ENCODE measurements at places on chromosomes 4 and X.

GRCh38 chr4:163966612-163967011 is 472.1 kb downstream of the TMA16 start:
- no peak for DNase-seq

GRCh38 chrX:20727447-20727846 is 460.7 kb upstream of the RPS6KA3 start:
- no peak for DNase-seq

GRCh38 chrX:130094696-130095095 is 15.6 kb downstream of the ELF4 start:
- no peak for DNase-seq

DNA sequence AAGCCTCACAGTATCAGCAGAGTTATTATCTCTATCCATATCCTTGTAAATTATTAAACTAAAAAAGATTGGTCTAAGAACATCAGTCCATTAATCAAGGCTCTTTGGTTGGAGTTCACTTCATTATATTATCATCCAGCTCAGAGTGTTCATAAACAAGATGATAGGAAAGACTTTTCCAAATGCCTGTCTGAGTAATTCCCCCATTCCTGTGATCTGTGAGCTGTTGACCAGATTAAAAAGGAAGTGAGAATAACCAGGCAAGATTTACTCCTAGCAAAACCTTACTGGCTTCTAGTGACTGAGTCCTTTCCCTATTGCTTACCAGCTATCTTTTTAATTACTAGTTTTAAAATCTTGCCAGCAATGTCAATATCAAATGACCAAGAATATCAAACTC is 14.9 kb downstream of the PKD2 start:
- DNase-seq, result no peak

DNA sequence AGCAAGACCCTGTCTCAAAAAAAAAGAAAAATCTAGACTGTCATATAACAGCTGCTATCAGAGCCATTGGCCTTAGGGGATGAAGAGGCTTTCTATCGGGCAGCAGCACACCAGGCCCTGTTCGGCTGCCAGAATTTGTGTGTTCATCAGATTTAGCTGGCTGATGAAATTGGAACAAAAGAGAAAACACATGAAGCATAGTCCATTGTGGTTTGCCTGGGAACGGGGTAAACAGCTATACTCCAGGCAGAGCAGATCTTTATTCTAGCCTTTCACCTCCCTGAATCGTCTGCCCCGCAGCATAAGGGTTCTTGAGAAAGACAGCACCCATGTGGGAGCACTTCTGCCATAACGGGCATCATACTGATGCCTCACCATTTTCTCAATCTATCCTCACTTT is 11.6 kb downstream of the TKTL1 start:
- DNase-seq, result no peak

DNA sequence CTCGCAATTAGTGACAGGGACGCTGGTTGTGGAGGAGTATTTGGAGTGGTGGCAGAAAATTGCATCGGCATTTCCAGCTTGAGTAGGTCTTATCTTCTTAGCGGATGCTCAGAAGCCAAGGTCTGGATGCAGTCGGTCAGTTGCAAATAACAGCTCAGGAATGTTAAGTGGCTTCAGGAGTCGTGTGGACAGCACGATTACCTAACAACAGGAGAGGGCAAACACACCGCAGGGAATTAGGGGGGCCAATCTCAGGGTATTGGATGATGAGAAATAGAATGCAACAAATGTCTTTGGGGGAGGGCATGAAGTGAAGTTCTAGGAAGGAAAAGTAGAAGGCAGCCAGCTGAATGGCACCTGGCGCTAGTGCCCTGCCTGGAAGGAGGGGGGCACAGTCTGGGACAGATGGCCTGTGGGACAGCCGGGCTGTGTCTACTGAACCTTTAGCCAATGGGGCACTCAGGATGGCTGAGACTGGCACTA is 11.8 kb downstream of the RASL11B start:
- no peak for DNase-seq

GRCh38 chr4:52685316-52685715 is 26.2 kb upstream of the USP46 start:
- no peak for DNase-seq

DNA sequence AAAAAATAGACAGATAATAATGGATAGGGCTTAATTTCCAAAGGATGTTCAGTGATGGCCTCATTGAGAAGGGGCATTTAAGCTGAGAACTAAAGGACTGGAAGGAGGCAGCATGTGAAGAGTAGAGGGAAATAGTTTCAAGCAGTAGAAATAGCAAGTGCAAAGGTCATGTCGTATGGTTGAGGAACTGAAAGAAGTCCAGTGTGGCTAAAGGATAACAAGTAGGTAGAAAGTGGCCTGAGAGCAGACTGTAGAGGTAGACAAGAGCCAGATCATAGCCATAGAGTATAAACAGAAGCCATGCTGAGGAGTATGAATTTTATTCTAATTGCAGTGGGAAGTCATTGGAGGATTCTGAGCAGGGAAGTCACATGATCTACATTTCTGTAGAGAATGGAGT is 72.3 kb downstream of the GRIA3 start:
- DNase-seq, result no peak

DNA sequence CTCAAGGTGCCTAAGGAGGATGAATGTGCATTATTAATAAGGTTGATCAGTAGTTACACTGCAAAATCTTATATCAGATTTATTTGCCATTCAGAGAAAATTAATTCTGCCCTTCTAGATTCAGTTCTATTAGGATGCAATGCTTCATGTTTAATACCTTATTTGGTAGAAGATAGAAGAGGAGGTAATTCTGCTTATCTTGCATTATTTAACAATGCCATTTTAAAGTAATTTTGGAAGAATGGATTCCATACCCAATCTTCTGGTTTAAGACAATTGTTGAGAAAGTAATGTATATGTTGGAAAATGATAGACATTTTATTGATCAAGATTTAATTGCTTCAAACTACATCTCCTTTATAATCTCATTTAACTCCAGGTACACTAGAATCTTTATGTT is 360.9 kb downstream of the ADGRL3 start:
- no peak for DNase-seq

- DNase-seq, result no peak
These were observed 3.9 kb downstream of the SORCS2 start for GRCh38 chr4:7196288-7196651.

- no peak for DNase-seq
These were observed 133.6 kb downstream of the GPM6A start for GRCh38 chr4:175678451-175678850.

- DNase-seq, result no peak
These were observed 500 bp downstream of the CDX4 start for GRCh38 chrX:73447311-73447794.

DNA sequence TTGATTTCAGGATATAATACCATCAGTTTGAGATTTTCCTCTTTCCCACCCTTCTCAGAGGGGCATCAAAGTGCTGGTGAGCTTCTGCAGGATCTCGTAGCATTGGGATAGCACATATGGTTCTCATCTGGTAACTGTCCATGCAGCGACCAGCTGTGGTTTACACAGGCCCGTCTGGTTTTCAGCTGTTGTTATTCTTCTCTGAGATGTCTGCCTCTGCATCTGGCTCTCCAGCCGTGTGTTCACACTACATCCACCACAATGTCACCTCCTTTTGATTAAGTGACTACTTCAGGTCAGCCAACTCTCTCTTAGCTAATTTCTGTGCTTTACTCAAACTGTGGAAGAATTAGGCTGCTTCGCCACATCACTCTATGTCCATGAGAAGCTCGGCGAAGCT is 676.7 kb upstream of the TENM3 start:
- no peak for DNase-seq

DNA sequence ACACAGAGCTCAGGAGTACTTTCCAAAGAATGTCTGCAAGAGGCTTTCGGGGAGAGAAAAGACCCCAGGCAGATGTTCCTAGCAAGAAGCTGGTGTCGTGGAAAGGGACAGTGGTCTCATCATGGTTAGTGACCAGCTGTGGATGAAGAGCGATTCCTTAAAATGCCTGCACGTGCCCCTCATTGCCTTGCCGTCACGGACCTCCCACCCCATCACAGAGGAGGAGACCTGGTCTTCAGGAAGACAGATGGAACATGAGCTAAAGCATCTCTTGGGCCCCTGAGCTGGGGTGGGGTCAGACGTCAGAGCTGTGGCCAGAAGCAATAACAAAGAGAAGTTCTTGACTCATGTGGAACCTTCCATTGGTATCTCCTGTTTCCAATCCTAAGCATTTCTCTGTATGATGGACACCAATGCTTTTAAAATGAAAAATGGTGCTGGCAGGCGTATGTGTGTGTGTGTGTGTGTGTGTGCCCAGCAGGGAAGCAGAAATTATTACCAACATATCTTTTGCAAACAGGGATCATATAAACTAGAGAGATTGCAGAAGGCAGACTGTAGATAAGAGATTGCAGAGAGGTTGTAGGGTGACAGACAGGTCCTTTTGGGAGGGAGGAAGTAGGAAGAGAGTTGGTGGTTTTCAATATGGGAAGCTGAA is 25.2 kb upstream of the ASMTL start:
- no peak for DNase-seq

DNA sequence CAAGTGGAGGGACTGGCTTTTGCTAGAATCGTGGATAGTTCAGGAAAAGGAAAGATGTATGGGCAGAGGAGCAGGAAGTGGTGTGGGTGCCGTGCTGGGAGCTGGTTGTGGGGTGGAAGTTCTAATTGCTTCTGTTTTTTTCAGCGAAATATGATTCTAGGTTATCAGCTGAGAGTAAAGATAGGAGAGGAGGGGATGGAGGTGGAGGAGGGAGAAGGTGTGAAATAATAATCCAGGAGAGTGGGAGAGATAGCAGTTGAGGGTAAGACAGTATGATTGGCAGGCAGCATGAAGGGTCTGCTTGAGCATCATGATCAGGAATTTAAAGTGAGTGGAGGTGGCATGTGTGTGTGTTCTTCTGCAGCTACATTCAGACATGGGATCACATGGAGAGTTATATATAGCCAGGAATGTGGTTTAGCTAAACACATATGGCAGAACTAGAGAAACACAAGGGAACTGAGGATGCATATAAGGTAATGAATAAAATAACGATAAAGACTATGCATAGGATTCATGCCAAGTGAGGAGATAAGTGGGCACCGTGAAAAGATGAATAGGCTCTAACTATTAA is 133.7 kb downstream of the ANK2 start:
- no peak for DNase-seq

- DNase-seq, result no peak
These were observed 58.0 kb upstream of the PPARGC1A start for GRCh38 chr4:23947826-23948225.

- no peak for DNase-seq
These were observed 184.9 kb upstream of the WDFY3 start for GRCh38 chr4:85151371-85151770.

DNA sequence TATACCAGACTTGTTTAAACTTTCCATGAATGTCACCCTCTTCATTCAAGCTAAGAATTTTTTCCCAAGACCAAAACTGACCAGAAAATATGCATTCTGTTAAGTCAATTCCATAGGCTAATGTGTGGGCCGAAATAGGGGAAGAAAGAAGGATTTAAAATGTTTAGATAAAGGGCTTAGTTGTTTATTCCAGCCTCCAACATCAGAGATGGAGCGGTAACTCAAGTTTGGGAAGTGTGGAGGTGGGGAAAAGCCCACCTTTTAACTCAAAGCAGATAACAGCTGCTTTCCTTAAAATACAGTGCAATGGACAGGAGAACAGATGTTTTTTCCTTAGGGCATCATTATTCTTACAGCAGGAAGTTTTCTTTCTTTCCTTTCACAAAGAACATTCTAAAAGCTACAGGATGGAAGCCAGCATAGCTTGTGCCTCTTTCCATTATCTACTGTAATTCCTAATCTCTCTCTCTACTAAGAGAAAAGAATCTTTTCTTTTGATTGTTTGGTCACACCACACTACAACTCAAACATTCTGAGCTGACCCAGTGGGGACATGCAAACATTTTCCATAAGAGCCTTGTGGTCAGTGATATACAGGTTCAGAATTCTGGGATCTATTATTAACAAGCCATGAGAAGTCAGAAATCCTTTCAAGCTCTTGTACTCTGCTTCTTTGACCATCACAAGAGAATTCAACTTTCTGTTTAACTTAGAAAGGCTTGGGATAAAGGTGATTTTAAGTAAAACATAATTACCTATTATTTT is 101.6 kb downstream of the PDE5A start:
- DNase-seq, result no peak

DNA sequence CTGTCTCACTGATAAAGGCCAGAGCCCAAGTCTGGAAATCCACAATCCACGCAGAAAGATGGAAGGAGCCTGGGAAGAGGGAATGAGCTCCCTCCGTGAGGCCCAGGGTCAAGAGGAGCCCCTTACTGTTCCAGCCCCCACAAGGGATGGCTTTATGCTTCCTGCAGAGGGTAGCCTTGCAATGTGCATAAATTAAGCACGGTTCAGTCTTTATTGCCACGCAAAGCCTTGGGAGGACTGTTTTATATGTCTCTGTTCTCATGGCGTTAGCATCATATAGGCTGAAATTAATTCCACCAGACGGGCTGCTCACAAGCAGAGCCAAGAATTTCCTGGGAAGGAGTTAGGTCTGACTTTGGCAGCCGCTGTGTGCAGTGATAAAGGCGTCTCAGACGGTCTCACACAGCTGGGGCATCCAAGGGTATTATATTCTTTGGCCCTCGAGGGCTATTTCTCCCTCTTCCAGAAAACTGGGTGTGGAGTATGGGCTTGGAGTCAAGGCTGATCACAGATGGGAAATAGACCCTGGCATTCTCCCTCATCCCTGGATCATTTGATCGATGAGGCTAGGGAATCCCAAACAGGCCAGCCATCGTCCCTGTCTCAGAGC is 38.5 kb downstream of the CYTL1 start:
- DNase-seq, result no peak

Measured in activated CD8-positive, alpha-beta memory T cell treated with anti-CD3 and anti-CD28 coated beads for 48 hours (primary cell).